Stimulated activated CD8-positive, alpha-beta memory T cell treated with anti-CD3 and anti-CD28 coated beads, Interleukin-7, amount 100 ng/mL, for 48 hours (primary cell): ENCODE measurements at places on chromosomes 3 and 15.

DNA sequence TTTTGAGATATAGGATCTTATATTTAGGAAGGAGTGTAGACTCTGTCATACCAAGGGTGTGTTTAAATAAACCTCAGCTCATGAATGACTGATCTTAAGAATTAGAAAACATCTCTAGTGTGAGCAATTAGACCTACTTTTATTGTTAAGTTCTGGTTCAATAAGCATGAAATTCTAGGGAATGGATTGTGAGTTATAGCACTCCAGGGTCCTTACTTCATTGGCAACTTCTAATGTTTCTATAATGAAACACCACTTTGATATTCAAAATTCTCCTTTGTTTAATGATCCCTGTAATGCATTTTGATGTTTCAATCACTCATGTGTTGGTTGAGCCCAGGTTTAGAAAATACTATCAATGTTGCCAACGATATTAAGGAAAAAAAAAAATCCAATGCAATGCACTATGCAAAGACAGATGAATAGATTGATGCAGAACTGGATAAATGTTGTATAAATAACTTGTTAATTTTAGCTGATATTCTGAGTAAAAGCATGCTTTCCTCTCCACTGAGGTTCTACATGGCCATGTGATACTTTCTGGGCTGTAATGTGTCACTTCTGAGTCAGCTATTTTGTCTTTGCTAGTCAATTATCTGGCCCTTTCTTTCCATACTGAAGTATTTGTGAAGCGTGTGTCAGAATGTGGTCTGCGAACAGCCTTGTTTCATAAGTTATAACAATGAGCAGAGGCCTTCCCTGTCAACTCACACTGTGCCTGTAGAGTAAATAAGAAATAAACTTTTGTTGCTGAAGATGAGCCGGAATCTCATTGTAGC, 1035.9 kb downstream of the PLOD2 start:
- DNase-seq = no peak

DNA sequence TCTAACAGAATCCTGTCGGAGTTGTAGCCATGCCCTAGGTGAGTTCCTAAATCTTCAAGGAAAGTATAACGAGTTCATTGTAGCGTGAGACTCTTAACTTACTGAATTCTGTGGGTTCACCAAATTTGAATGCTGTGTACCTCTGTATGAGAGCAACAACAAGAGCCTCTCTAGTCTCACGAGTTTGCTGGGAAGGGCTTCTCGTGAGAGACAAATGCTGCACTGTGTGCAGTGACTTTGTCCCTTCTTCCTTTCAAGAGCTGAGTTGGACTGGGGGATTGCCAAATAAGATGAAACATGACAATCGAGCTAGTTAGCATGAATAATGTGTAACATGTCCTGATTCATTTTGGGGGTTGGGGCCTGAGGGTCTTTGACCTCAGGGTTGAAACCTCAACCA, 32.2 kb downstream of the KAT2B start:
- no peak for DNase-seq

GRCh38 chr3:122488262-122488973, 26.3 kb downstream of the KPNA1 start:
- DNase-seq = no peak

DNA sequence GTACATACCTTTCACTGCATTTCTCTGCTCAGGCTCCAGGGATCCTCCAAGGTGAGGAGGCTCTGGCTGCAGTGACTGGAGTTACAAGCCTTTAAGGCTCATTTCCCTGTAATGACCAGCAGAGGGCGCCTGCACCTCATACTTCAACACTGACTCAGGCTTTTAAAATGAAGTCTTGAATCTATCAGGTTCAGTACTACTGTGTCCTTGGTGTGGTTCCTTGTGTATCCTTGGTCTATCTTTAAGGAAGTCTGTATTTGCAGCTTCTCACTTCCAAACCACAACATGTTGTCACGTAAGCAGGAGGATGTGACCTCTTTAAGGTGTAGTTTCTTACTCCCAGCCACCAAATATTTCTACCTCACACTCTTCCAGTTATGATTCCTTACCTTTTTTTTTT, 122.5 kb upstream of the ZBED2 start:
- DNase-seq = peak; percentile 31

DNA sequence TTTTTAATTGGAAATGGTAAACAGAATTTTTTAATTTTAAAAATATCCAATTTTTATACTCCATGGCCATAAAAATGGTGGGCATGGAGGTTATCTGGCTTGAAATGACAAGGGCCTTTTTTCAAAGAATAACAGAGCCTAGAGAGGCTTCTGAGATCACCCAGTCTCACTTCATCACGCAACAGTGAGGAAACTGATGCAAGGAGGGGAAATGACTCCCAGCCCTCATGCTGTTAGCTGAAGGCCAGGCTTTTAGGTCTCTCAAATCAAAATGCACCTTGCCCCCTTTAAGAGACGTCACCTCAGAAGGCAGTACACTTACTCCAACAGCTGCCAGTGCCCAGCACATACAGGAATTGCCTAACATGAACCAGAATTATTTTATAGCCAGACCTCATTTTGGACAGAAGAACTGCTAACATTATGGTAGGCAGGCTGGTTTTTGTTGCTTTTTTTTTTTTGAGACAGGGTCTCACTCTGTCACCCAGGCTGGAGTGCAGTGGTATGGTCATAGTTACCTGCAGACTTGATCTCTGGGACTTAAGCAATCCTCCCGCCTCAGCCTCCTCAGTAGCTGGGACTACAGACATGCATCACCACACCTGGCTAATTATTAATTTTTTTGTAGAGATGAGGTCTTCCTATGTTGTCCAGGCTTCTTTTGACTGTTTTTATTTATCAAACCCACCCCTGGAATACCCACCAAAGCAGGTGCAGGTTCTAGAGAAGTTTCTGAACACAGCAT, 9.1 kb downstream of the RAB43 start:
- no peak for DNase-seq

DNA sequence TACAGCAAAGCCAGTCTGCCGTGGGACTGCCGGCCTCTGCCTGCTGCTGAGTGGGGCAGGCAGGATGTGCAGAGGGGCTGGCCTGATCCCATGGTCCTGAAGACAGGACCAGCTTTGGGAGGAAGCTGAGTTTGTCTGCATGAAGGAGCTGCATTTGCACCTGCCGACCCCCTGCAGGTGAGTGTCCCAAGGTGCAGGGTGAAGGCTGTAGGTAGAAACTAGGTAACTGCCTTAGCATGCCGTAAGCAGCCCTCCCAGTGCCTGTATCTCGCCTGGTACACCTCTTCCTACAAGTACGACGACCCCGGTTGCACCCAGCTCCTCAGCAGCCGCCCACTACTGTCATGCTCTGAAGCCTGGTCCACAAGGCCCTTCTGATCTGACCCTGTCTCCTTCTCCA, 34.9 kb downstream of the AMOTL2 start:
- DNase-seq = no peak

DNA sequence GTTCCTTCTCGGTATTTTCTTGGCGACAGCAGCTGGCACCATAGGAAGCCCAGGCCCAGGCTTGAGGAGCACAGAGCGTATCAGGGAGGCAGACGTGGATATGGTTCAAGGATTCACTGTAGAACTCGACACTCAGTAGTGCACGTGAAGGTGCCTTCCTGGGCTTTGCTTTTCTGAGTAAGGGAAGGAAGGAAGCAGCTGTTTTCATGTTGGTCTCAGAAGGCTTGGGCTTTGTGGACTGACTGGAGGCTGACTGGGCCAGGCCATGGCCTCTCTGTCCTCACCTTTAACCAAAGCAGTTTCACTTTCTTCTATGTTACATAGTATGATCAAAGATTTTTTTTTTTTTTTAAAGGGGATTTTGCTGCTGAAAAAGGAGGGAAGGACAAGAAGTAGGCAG, 6.9 kb upstream of the GHRL start:
- DNase-seq = no peak

DNA sequence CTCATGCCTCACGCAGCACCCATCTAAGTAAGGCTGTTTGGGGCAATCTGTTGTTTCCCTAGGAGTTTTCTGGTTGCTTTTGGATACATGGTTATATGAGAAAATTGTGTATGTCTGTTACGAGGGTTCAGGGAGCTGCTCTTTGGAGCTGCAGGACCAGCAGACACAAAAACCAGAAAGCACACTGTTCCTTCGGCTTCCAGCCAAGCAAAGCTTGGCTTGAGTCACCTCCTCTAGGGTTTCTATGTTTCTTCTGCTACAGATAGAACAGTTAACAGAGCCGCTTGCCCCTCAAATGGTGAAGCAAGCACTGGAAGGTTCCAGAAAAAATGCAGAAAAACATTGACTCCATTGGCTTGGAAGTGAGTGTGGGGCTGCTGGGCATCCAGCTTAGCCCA, 49.2 kb upstream of the CTDSPL start:
- DNase-seq = no peak

GRCh38 chr3:23099677-23100076, 103.5 kb upstream of the UBE2E2 start:
- no peak for DNase-seq

GRCh38 chr3:146374146-146374545, 95.2 kb downstream of the PLSCR2 start:
- no peak for DNase-seq

GRCh38 chr3:154795582-154795981, 284.5 kb upstream of the MME start:
- DNase-seq = no peak

- no peak for DNase-seq
These were observed 57.7 kb upstream of the CTSH start for GRCh38 chr15:79002581-79002980.

DNA sequence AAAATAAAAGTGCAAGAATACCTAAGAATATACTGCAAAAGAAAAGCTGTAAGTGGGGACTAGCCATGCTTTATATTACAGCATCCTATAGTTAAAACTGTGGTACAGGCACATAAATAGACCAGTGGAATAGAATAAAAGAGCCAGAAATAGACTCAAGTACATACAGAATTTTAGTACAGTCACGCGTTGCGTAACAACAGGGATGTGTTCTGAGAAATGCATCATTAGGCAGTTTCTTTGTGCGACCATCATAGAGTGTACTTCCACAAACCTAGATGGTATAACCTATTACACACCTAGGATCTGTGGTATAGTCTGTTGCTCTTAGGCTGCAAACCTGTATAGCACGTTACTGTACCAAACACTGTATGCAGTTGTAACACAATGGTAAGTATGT, 61.8 kb downstream of the PCCB start:
- no peak for DNase-seq

DNA sequence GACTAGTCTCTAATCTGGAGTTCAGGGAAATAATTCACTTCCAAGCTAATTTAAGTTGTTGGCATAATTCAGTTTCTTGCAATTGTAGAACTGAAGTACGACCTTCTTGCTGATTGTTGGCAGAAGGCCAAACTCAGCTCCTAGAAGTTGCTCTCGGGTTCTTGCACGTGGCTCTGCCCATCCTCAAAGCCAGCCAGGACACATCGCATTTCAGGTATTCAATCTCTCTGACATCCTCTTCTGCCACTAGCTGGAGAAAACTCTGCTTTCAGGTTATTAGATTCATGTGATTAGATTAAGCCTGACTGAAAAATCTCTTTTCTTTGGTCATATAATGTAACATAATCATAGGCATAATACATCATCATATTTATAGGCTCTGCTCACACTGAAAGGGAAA, 362.0 kb downstream of the ZPLD1 start:
- DNase-seq = no peak

DNA sequence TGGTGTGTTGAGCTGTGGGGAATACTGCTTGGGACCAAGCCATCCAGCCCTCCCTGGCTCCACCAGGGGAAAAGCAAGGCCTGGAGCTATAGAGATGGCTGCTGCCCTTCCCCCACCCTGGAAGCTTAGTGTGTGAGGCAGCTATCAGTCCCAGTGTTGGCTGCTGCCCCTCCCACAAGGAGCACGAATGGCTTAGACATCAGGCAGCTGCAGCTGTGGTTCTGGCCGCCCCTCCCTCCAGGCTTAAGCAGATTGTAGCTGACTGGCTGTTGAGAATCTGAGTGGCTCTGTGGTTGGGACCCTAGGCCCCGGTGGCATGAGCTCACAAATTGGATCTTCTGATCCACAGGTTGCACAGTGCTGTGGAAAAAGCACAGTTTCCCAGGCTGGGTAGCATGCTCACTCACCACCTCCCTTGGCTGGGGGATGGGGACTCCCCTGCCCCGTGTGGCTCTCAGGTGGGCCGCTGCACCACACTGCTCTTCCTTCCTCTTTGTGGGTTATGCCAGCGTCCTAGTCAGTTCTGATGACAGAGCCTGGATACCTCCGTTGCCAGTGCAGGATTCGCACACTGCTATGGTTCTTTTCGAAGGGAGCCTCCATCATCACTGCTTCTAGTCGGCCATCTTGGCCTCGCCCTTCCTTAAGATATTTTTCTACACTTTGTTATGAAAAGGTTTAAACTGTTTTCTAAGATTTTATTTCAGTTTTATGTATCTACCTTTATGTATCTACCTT, 21.2 kb upstream of the SUCNR1 start:
- DNase-seq = no peak

DNA sequence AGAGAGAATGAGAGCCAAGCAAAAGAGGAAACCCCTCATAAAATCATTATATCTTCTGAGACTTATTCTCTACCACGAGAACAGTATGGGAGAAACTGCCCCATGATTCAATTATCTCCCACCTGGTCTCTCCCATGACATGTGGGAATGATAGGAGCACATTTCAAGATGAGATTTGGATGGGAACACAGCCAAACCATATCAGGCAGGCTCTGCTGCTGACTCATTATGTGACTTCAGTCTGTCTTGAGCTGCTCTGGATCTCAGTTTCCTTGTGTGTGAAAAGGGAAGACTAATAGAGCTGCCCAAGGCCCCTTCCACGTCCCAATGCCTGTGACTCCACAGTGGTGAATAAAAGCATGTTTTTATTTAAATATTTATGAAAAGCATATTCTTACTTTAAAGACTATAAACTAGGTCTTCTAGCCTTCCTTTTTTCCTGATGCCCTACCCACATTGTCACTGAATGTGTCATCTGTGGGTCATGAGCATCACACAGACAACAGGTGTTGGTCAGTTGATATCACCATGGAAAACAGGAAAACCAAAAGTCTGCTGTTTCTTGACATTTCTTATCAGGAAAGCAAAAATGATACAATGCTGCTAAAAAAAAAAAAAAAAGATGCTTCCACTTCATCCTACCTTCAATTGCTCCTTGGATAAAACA, 96.0 kb upstream of the PPP2R3A start:
- no peak for DNase-seq

DNA sequence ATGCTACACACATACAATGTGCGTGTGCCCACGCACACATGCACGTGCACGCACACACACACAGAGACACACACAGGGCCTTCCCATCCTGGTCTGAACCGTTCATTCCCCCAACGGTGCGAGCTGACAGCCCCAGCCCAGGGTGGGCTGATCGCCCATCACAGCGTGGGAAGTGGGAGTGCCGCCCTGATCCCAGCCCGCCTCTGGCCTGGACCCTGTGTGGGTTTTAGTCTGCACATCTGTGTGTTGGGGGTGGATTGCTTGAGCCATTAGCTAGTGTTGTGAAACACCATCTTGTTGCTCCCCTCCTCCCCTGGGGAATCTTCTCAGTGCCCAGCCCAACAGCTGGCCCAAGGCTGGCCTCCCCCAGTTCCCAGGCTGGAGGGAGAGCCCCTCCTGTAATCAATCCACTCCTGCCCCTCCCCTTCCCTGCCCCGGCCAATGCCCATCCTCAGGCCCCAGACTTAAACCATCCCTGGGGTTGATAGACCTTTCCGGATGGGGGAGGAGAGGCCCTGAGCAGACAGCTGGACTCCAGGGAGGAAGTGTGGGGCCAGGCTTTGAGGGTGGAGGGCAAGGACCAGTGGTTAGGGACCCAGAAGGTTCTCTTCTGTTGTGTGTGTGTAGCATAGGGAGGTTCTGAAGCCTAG, 8.3 kb downstream of the SEMA3G start:
- no peak for DNase-seq
